GM20000 (cell line): ENCODE measurements at places on chromosomes 11 and 22.

DNA sequence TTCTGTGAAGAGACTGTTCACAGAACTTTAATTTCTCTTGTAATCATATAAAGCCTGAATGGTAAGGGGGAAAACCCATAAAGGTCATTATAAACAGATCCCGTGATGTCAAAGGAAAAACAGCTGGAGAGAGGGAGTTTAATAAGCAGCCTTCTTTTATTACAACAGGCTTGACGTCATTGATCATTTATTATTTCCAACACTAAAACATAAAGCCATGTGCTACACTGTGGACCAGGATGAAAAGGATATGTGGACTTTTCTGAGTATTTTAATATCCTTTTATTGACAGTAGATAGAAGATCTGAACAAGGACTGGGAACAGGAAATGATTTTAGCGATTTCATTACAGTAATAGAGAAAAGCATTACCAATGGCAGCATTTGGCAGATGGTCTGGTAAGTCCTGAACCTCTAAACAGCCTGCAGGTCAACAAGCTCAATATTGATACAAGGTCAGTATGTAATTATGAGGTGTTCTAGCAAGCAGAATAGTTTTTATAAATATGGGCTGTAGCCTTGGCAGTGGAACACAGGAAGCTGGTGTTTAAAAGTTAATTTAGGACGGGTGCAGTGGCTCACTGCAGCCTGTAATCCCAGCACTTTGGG, 25.1 kb upstream of the TPH1 start:
- DNase-seq, result no peak

DNA sequence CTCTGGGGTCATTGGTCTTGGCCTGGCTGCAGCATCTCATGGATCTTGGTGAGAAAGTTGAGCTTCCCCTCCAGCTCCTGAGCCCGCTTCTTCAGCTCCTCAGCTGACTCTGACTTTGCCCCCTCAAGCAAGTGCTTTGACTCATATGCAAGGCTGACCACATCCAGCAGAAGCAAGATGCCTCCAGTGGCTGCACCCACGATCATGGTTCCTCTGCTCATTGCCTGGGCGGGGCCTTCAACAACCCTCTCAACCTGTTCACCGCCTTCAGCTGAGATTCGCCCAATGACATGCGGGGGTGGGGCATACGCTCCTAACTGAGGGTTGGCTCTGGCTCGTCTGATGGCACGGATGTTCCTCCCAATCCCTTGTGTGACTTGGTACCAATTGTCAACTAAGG, 11.9 kb downstream of the APOL2 start:
- DNase-seq, result no peak

DNA sequence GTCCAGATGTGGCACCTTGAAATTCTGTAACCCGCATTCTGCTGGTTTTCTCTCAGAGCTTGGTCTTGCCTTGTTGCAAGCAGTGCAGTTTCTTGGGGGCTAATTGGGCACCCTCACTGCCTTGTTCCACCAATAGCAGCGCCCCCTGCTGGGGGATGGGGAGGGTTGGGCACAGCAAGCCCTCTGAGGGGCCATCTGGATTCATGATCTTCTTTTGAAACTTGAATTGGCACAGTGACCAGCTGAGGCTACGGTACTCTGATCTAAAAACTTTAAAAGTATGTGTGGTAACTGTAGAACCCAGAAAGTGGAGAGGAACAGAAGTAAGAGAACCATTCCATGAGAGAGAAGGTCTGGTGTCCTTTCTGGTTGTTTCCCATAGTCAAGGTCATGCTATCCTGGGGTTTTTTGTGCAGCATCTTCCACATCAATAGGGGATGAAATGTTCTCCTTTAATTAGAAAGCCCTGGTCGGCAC, 64.2 kb downstream of the MED15 start:
- DNase-seq, result peak; percentile 72

GRCh38 chr11:2511421-2512369, 66.9 kb downstream of the KCNQ1 start:
- DNase-seq, result peak; percentile 10

DNA sequence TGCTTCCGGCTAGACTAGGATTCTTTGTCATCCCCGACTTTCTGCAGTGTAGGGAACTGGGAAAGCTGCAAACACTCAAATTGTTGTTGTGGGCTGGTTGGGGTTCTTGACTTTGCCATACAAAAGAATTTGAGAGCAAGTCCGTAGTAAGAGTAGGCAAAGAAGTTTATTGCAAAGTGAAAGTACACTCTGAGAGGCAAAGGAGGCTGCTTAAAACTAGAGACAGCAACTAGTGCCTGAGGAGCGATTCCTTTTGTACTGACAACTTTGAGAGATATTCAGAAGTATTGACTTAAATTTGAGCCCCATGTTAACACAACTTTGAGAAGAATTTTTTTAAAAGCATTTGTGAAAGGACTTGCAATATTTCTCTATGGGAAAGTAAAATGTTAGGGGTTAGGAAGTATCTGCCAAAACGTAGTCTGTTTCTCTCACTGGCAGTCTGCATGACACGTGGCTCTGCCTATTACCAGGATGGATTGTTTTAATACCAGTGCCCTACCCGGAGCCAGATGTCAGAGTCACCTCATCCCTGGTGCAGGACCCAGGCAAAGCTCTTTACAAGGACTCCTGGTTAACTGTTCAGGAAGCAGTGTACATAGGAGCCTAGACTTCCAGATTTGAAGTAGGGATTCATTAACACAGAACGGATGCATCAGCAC, 85.0 kb upstream of the CLPB start:
- no peak for DNase-seq

DNA sequence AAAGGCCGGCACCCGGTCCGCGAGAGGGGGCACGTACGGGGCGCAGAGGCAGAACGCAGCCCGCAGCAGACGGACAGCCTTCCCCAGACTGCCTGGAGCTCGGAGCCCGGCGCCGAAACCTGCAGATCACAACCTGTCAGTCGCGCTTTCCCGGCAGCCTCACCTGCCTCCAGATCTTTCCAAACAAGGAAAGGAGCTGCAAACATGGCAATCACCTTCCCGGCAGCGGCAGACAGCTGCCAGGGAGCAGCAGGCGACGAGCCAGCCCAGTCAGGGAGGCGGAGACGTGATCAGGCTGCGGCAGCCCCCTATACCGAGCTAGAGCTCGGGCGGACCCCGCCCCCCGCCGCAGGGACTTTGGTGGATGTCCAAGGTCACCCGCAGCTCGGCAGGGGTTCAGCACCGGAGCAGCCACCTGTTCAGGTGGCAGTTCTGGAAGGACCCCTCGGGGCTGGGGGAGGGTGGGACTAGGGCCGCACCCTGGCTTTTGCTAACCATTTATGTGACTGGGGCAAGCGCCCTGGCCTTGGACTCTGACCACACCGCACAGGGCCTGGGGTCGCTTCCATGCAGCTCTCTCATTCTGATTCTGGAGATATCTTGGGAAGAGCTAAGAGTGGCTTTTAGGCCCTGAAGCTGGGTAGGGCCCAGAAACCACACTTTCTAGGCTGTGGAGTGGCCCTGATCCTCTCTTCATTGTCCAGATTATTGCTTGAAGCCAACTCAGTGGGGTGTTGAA, 143.8 kb downstream of the NECTIN1 start:
- DNase-seq, result no peak

GRCh38 chr11:119194811-119195440, 9.7 kb downstream of the NHERF4 start:
- no peak for DNase-seq

- no peak for DNase-seq
Measured at GRCh38 chr11:78993802-78994430, 419.3 kb upstream of the NARS2 start.

DNA sequence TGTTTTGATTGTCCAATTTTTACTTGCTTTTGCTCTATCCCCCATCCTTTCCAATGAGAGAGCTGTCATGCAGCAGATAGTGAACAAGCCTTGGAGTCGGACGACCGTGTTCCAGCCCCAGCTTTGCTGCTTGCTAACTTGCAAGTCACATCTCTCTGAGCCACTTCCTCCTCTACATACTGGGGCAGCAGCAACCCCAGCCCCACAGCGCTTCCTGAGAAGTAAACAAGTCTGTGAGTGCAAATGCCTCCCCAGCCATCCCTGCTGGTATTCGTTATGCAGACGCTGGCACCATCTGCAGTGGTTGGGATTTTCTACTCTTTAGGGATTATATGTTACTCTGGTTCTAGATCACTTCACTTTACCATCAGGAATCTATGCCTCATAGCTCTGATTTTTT, 35.0 kb downstream of the TPBGL start:
- DNase-seq, result no peak

DNA sequence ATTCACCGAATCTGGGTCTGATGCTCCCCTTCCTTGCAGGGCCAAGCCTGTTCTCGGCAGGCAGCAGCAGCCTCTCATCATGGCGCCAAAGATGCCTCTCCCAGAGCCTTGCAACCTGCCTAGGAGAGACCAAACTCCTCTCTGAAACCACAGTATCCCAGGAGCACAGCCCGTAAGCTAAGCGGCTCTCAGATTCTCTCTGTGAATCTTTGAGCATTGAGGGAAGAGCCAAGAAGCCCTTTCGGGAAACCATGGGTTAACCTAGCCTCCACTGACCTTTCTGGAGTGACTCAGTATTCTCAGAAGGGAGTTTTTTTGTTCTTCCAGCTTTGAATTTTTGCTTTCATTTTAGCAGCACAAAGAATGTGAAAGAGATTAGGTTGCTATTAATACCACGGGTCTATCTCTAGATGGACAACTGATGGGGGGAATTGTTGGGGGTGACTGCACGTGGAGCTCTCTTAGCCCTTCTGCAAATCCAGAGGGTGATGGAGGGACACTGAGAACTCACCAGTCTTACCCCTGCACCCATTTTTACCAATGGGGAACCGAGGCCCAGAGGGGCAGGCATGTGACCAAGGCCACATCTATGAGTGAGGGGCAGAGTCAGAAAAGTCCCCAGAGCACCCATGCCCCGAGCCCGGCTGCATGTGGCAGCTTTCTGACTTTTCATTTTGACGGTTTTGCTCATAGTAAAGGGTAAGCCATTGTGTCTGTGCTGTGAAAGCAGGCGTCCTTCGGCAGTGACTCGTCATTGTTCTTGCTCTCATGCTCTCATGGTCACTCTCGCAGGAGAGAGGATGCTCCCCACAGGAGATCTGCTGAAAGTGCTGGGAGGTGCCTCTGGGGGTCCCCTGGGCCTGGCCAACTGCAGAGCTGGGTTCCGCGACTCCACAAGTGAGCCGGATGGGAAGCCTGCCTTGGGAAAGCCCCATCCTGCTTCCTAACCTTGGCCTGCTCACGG, 36.0 kb downstream of the IRAG1 start:
- peak; percentile 56 for DNase-seq

GRCh38 chr11:15434529-15434928, 319.8 kb downstream of the INSC start:
- DNase-seq, result no peak

- DNase-seq, result no peak
Measured at GRCh38 chr11:27401833-27402316, 38.9 kb upstream of the CCDC34 start.

- no peak for DNase-seq
Measured at GRCh38 chr11:82945682-82946081, 44.1 kb downstream of the DDIAS start.

GRCh38 chr22:43731988-43732387, 80.1 kb downstream of the EFCAB6 start:
- DNase-seq, result no peak

DNA sequence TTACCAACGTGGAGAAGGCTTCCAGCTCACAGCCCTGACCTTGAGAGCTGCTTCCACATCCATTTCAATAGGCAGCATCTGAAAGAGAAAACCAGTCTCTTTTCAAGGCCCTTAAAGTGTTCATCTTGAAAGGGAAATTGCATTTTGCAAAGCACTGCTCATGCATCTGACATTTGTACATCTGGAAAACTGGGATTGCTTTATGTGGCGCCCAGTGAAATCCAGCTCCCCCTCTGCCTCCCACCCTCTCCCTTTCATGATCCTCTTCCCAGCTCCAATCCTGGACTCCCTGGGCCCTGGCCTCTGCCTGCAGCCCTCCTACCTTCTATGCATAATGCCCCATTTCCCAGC, 17.4 kb downstream of the TP53AIP1 start:
- no peak for DNase-seq

GRCh38 chr11:63840356-63841060, 1.6 kb downstream of the MARK2 start:
- DNase-seq, result no peak

DNA sequence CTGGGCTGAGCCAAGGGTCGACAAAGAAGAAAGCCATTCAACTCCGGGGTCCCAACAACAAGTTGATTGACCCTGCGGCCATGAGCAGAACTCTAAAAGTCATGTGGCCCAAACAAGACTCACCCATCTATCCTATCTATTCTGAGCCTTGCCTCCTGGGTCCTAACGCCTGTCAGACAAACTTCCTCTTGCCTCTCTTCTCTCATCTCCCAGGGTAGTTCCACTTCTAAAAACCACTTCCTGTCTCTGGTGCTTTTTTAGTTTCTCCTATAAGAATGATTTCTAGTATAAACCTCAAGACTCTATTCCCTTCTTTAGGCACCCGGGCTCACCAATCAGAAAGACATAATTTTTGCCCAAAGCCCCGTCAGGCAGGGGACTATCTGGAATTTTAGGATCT, 530.2 kb downstream of the DLG2 start:
- DNase-seq, result no peak

DNA sequence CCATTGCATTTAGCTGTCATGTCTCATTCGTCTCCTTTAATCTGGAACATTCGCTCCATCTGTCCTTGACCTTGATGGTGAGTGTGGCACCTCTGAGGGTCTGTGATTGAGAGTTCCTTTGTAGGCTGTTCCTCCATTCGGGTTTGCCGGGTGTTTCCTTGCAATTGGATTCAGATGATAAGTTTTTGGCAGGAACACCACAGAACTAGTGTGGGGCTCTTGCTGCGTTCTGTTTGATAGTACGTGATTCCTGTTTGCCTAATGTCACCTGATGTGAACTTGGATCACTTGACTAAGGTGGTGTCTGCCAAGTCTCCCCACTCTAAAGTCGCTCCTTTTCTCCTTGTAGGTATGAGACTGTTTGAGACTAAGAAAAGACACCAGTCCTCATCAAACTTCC, 109.7 kb upstream of the TMEM45B start:
- no peak for DNase-seq

- DNase-seq, result no peak
Measured at GRCh38 chr11:34432822-34433221, 5.9 kb upstream of the CAT start.

DNA sequence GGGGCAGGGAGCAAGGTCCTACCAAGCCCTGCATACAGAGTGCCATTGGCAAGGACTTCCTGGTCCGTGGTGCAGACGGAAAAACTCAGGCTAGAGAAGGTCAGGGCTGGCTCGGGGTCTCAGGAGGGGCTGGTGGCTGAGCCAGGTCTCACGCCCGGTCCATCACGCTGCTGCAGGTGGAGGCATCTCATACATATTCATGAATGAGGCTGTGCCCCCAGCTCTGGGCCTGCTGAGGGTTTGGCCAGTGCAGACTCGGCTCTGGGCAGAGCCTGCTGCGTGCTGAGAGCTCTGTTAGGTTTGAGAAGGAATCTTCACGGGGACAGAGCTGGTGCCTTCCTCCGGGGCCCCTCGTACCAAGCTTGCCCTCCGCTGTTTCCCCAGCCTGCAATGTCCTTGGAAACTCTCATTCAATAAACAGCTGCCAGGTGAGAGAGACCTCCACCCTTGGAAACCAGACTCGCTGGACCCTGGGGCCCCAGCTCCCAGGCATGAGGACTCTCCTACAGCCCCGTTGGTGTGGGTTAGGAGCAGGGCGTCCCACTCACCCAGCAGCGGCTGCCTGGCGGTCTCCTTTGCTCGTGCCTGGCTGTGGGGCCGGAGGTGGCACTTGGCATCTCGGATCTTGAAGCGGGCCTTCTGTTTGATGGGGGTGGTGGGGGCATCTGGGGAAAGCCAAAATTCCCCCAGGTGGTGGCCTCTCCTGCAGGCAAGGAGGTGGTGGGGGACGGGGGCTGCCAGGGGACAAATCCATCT, 33.9 kb upstream of the TTLL12 start:
- DNase-seq, result no peak

GRCh38 chr22:42760806-42761565, 40.3 kb upstream of the A4GALT start:
- DNase-seq, result no peak

GRCh38 chr22:50694766-50695420, 22.3 kb downstream of the SHANK3 start:
- no peak for DNase-seq
